Foreskin fibroblast (primary cell): ENCODE measurements at places on chromosomes 11 and 22.

GRCh38 chr11:2121227-2122130, 17.7 kb downstream of the IGF2 start:
- no peak for DNase-seq

DNA sequence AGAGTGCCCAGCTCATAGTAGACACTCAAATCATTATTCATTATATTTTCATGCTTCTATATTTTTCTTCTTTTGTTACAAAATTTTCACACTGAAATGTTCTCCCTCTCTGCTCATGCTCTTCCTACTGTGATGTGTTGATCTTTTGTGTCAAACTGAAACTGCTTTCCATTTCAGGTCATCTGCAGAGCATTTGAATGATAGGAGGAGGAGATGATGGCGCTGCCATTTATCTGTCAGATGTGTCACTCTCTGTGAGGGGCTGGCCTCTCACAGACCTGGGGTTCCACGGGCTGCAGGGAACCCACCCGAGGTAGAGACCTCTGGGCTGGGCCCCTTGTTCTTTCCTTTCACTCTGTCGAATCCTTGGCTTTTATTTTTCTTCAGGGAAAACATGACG, 41.1 kb downstream of the OR10A6 start:
- DNase-seq = no peak

GRCh38 chr22:27168681-27169080, 511.3 kb downstream of the MIAT start:
- no peak for DNase-seq

- DNase-seq = no peak
Measured at GRCh38 chr22:20836987-20837823, 21.4 kb downstream of the PI4KA start.

DNA sequence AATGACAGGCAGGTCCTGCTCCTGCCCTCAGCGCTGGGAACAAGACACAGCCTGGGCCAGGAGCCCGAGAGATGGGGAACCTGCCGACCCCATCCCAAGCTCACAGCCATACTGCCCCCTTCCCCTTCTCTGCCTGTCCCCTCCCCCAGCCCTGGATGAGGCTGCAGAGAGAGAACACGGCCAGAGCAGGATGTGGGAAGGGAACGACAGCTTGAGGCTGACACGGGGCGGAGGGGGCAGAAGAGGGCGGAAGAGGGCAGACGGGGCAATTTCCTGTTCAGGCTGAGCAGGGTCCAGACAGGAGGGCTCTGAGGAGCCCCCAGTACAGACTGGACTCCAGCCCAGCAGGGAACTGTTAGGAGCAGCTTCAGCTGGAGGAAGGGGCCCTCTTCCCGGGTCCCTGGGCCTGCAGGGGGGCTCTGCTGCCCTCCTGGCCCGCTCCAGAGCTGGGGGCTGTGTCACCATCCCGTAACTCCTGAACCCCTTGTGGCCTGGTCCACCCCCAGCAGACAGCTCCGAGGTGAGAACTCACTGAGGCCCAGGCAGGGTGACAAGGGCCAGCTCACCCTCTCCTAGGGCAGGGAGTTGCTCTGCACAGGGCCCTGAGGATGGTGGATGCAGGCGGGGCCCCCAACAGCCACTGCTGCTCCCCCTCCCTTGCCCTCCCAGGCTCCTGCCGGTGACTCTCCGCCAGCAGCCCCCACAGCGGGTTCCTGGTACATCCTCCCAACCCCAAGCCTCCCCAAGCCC, 5.7 kb downstream of the CTSD start:
- no peak for DNase-seq

DNA sequence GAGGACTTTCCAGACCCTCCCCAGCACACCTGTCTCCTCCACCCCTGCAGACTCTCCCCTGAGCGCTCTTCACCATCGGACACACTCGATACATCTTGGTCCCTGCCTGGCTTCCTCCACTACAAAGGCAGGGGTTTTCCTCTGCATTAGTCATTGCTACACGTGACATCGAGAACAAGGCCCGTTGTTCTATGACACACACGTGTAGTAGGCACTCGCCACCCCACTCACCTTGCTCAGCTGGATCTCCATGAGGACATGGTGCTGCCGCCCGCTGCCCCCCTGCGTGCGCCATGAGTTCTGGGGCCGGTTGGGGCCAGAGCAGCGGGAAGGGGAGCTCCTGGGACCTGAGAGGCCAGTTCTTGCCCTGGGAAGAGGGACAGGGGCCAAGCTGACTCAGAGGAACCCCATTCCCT, 16.7 kb downstream of the ATG2A start:
- DNase-seq = no peak

DNA sequence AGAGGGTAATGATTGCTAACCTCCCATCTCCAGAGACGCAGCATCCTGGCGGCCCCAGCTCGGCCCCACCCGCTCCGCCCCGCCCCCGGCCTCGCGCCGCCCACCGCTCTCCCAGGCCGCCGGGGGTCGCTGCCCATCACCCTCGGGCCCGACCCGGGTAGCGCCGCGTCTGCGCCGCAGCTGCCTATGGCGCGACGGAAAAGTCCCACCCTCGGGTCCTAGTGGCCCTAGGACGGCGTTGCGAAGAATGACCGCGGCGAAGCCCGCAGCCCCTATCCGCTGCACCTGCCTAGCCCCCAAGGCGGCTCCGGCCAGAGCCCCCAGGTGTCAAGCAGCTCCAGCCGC, 457 bp downstream of the CPSF7 start:
- DNase-seq = peak; percentile 44

GRCh38 chr22:45268167-45268957, 16.4 kb upstream of the UPK3A start:
- no peak for DNase-seq

DNA sequence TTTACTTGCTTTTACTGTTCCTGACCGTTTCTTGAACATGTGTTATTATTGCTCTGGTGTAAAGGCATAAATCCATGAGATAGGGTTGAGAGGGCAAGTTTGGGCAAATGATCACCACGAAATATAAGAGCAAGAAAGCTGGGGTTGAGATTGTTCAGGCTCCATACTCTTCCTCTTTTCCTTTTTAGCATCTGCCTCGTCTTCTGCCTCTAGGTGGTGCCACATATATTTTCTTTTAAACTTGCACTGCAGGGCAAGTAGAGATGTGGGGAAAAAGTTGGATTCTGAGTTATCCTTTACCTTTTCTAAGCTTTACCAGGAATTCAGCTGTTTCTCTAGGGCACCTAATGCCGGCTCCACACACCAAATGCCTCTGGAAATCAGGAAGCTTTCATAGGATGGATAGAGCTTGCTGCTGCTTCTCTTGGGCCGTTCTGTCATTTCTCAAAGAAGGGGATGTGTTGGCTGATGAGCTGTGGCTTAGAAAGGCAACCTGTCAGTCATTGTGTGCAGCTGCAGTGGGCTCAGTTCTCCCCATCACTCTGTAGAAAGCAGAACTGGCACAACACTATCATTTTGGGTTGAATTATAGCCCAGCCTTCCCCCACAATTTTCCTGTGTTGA, 98.2 kb downstream of the LDLRAD3 start:
- DNase-seq = peak; percentile 47

- no peak for DNase-seq
Measured at GRCh38 chr11:88348870-88349269, 11.3 kb upstream of the CTSC start.

DNA sequence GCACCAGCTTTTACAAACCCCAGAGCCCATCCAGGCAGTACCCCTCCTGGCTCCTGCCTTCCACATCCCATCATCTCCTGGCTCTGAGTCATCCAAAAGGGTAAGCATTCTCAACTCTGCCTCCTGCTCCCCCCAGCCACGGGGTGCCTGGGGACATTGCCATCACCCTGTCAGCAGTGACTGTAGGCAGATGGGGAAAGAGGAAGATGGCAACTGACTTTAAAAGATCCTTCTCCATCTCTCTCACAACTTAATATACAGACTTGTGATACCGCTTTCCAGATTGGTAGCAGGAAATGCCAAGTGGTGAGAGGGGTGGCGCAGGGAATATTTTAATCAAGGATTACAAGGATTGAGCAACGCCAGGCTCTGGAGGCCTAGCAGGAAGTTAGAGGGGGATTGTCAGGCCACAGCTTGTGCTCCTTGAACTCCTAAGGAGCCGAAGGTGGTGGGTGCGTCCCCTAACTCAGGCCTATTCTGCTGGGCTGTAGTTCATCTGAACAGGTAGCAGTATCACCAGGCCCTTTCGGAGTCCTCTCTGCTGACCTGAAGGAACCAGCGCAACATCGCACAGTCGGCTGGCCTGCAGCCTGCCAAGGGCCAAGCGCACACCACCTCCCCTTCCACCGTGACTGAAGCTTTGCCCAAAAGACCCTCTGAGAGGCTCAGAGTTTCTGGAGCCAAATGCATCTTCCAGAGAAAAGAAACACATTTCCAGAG, 83.3 kb downstream of the ZC3H12C start:
- peak; percentile 62 for DNase-seq

GRCh38 chr11:33867561-33867960, 24.3 kb downstream of the LMO2 start:
- DNase-seq = no peak

- DNase-seq = peak; percentile 79
Measured at GRCh38 chr22:23220485-23221350, 40.4 kb downstream of the BCR start.

DNA sequence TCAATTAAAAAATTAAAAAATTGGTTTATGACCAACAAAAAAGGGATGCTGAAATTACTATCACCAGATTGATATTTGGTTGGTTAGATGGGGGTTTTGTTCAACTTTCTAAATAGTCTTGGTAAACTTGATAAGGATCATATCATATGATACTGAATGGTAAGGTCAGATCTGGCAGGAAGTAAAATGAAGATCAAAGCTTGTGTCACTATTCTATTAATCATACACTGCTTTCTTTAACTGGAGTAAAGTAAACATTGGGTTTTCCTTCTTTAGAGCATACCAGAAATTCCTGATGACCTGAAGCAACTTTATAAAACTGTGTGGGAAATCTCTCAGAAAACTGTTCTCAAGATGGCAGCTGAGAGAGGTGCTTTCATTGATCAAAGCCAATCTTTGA, 40.2 kb downstream of the RRM1 start:
- peak; percentile 21 for DNase-seq

DNA sequence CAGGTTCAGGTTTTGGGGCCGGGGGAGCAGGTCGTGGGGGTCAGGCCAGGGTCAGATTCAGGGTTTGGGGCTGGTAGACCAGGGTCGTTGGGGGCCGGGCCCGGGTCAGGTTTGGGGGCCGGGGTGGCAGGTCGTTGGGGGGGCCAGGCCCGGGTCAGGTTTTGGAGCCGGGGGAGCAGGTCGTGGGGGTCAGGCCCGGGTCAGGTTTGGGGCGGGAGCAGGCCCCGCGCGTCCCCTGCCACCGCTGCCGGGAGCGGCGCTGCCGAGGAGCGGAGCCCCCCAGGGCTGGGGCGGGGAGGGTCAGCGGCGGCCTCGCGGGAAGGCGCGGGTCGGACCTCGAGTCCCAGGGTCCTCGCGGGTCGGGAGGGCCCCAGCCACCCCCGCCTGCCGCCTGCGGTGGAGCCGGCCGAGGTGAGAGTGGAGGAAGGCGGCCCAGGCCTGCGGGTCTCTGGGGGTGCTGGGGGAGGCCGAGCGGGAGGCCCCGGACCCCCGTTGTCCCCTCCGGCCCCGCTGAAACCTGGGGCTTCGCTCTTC, 535 bp downstream of the TRABD start:
- DNase-seq = peak; percentile 29
